ENCODE measurements at places on chromosomes 12 and 14.
A peak's percentile ranks its signal among the peaks of the same experiment; 100 is the strongest.

DNA sequence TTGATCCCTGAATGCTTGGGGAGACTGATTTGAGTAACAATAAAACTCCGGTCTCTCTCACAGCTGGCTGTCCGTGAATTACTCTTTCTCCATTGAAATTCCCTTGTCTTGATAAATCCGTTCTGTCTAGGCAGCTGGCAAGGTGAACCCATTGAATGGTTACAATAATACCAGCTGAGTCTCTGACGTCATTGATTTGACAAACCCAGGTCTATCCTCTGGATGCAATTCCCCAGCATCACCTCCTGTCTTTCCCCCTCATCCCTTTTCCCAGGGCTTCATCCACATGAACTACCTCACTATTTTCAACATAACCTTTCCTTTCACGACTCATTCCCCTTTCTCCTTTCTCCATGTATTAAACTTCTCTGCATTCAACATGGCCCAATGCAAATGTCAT lies 98.7 kb upstream of the TMEM132C start:
- no peak for DNase-seq

DNA sequence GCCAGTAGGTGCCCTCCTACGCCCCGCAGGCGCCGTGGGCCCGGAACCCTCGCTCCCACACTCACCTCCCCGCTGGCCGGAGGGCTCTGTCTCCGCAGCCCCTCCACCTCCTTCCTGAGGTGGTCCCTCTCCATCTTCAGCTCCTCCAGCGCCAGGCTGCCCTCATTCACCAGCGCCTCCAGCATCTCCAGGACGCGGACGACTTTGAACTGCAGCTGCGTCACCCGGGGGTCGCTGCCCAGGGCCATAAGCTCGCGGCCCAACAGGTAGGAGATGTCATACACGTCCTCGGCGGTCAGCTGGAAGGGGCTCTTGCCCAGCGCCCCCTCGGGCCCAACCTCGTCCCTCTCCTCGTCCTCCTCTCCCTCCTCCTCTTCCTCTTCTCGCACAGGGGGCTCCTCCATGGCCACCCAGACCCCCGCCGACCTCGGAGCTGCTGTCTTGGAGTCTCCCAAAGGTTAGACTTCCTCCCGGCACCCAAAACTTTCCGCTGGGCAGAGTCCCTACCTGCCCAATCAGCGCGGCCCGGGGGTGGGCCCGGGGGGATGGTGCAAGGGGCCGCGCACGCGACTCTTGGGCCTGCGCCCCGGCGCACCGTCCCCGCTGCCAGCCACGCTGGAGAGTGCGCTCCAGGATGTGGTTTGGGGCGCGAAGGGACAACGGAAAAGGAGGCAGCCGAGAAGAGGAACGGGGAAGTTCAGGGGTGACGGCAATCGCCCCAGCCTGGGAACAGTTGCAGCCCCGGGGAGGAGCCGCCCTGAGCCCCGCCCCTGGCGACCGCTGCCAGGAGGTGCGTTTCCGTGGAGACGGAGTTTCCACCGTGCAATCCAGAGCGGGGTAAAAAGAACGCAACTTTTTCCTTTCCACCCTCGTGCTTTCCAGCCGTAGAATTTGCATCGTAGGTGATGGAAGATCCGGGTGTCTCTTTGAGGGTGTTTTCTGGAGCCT lies at the start of gene RILPL2:
Gene RILPL2, minus strand, starts transcription at position 668 of the 948 bp plus-strand sequence. Its CDS starts 264 bp downstream, at position 404.
- DNase-seq = peak; percentile 79

DNA sequence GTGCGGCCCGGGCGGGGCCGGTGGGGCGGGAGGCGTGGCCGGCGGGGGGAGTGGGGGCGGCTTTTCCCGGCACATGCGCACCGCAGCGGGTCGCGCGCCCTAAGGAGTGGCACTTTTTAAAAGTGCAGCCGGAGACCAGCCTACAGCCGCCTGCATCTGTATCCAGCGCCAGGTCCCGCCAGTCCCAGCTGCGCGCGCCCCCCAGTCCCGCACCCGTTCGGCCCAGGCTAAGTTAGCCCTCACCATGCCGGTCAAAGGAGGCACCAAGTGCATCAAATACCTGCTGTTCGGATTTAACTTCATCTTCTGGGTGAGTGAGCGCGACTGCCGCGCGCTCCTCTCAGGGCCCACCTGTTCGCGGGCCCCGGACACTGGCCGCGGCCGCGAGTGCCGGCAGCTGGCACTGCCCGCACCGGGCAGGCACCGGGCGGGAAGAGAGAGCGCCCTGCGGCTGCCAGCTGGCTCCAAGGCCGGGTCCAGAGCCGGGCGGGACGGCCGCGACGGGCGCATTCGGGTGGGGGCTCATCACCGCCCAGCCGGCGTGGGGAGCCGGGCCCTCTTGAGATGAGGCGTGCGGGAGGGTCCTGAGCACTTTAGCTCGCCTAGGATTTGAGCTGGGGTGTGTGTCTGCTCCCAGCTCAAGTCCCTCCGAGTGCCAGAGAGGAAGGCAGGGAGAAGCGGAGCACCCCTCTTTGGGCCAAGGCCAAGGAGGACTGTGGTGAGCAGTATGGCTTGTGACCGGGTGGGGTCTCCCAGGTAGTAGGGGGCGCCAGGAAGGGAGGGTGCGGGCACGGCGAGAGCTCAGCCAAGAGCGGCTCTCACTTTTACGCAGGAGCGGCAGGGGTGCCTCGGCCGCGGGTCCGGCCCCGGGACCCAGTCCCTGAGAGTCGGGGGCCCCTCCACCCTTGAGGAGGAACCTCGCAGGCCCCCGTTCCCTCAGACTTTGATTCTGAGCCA lies at the start of gene CD9:
Gene CD9, plus strand, starts transcription at position 145 of the 957 bp plus-strand sequence. Its CDS starts 100 bp downstream, at position 245.
- DNase-seq = no peak

DNA sequence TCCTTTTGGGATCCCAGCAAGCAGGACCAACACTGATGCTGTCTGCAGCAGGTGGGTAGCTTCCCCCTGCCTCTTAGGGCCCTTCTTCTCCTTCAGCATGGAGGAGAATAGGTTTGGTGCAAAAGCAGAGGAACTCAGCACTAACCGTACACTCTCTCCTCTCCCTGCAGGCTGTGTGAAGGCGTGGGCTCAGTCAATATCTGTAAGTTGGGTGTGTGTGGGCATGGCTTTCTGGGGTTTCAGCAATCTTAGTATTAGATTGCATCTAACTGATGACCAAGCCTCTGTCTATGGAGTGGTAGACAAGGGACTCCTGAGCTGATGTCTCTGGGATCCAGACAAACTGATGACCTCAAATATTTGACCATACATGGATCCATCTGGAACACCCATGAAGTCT lies 14.3 kb downstream of the KRT85 start:
- DNase-seq = no peak

GRCh38 chr14:34177466-34177865 lies 226.6 kb upstream of the EGLN3 start:
- no peak for DNase-seq

- no peak for DNase-seq
Measured at GRCh38 chr14:53847881-53848280, 108.7 kb downstream of the BMP4 start.

All from activated CD8-positive, alpha-beta memory T cell treated with anti-CD3 and anti-CD28 coated beads for 1 hour (primary cell).